ENCODE measurements at places on chromosomes 5 and 9. TPM values are rescaled to one million over a fixed set of nuclear protein-coding genes. Genes with fewer than 3 reads are reported as not detected.

Gene PCDHGA8
- total RNA-seq, result 2.3 TPM

Gene SPINK9
- total RNA-seq, result not detected

GRCh38 chr5:9452181-9452580, 93.7 kb downstream of the SEMA5A start:
- H3K4me1 ChIP-seq, result no peaks in the 10 kb centered on the region
- no peaks in the 10 kb centered on the region for H3K36me3 ChIP-seq
- DNase-seq, result no peak
- H3K4me3 ChIP-seq, result no peak overlapping the region
- no peak overlapping the region for H3K27ac ChIP-seq

DNA sequence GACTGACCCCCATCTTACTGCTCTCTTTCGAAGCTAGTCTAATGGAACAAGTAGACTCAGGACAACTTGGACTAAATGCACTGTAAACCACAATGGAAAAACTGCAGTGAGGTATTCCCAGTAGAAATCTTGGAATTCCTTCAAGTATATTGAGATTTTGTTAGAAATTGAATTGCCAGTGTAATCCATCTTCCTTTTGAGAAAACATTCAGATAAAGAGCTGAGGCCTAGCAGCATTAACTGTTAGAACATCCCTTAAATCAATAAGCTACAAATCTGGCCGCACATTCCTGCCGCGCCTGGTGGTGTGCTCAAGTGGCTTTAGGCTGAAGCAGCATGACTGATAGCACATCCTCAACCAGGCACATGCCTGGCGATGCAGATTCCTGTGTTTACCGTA, 29.3 kb downstream of the PPIC start:
- H3K27me3 ChIP-seq, result no peaks in the 10 kb centered on the region
- H3K27ac ChIP-seq, result no peak overlapping the region
- no peak overlapping the region for H3K4me3 ChIP-seq
- no peak for DNase-seq
- peaks cover 7% of the 10 kb centered on the region for H3K36me3 ChIP-seq

Gene SLC6A3
- total RNA-seq, result not detected

GRCh38 chr9:15205632-15206420, 101.2 kb downstream of the TTC39B start:
- H3K4me1 ChIP-seq, result peaks cover 9% of the 10 kb centered on the region
- H3K36me3 ChIP-seq, result no peaks in the 10 kb centered on the region
- H3K27me3 ChIP-seq, result no peaks in the 10 kb centered on the region
- no peak for DNase-seq

GRCh38 chr5:34505731-34506130, 150.4 kb upstream of the RAI14 start:
- H3K27ac ChIP-seq, result no peak overlapping the region
- no peak for DNase-seq
- H3K27me3 ChIP-seq, result no peaks in the 10 kb centered on the region
- H3K36me3 ChIP-seq, result no peaks in the 10 kb centered on the region
- H3K4me1 ChIP-seq, result no peaks in the 10 kb centered on the region

GRCh38 chr5:172724242-172725183, 46.5 kb downstream of the DUSP1 start:
- no peak overlapping the region for H3K4me3 ChIP-seq
- DNase-seq, result peak; percentile 40
- H3K27me3 ChIP-seq, result no peaks in the 10 kb centered on the region
- no peak overlapping the region for H3K27ac ChIP-seq
- no peaks in the 10 kb centered on the region for H3K36me3 ChIP-seq
- peaks cover 10% of the 10 kb centered on the region for H3K4me1 ChIP-seq

DNA sequence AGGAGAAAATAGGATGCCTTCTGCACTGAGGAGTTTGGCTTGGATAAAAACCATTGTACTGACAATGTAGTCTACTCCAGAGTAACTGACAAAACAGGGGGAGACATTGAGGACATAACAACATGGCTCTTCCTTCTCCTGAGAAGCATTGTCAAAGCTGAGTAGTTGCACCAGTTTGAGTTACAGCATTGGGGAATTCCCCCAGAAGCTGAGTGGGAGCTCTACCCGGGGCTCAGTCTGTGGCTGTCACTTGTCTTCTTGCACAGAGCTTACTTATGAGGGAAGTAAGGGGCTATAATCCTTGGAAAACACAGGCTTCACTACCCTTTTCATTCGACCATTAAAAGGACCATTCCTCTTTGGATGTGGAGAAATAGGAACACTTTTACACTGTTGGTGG, 21.2 kb downstream of the HSPB3 start:
- H3K4me1 ChIP-seq, result no peaks in the 10 kb centered on the region
- H3K36me3 ChIP-seq, result no peaks in the 10 kb centered on the region
- H3K27me3 ChIP-seq, result no peaks in the 10 kb centered on the region
- DNase-seq, result no peak

GRCh38 chr9:105447814-105448812, at the start of gene FSD1L:
Gene FSD1L, plus strand, starts transcription at chr9:105448034. Its CDS starts 187 bp downstream, at chr9:105448221.
- H3K27ac ChIP-seq, result no peak within 1 kb of the TSS
- peaks cover 18% of the 10 kb centered on the region for H3K4me1 ChIP-seq
- peak; percentile 97 for DNase-seq
- H3K36me3 ChIP-seq, result no peaks in the 10 kb centered on the region
- no peaks in the 10 kb centered on the region for H3K27me3 ChIP-seq

Gene RABL6
- 58.2 TPM for total RNA-seq

DNA sequence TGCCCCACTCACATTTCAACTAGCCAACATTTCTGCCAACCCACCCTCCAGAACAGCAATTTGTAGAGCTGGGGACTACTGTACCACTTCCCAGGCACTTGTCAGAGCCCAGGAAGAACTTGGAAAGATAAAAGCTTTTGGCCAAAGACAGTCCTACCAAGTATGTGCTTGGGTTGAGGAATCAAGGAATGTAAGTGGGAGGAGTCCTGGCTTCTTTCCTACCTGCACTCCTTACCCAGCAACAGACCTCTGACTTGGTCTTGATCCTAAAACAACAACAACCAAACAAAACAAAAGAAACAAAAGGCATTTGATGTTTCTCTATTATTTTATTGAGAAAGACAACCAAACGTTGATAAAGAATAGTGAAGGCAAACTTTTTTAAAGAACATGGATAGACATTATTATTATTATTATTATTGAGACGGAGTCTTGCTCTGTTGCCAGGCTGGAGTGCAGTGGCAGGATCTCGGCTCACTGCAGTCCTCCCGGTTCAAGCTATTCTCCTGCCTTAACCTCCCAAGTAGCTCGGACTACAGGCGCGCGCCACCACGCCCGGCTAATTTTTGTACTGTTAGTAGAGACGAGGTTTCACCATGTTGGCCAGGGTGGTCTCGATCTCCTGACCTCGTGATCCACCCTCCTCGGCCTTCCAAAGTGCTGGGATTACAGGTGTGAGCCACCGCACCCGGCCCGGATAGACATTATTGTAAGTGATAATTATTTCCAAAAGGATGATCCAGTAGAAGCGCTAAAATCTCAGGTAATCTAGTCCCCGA, 33.5 kb downstream of the ANXA2R start:
- H3K36me3 ChIP-seq, result no peaks in the 10 kb centered on the region
- DNase-seq, result peak; percentile 74
- peaks cover 47% of the 10 kb centered on the region for H3K4me1 ChIP-seq
- H3K27me3 ChIP-seq, result peaks cover 4% of the 10 kb centered on the region

Data from spleen (tissue), 13 donors.